ENCODE measurements at places on chromosomes 2 and 18.

- no peak for DNase-seq
These were observed 52.5 kb downstream of the CDH2 start for GRCh38 chr18:28124131-28125029.

- DNase-seq, result no peak
These were observed 460.0 kb downstream of the IRS1 start for GRCh38 chr2:226339616-226340015.

DNA sequence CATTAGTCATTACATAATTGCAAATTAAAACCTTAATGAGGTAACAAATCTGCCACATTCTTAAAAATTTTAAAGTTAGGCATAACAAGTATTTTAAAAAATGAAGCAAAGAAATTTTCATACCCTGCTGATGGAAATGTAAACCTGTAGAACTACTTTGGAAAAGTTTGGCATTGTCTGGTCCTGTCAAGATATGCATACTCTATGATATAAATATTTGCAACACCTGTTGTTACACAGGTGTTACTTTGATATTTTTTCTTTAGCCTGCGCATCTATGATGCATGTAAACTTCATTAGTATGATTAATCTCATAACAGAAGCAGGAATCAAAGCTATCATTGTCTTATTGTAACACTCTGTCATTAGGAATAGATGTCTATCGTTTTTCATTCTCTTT, 634.3 kb downstream of the TRIB2 start:
- DNase-seq, result no peak

- no peak for DNase-seq
These were observed 76.9 kb upstream of the AGAP1 start for GRCh38 chr2:235416858-235417499.

DNA sequence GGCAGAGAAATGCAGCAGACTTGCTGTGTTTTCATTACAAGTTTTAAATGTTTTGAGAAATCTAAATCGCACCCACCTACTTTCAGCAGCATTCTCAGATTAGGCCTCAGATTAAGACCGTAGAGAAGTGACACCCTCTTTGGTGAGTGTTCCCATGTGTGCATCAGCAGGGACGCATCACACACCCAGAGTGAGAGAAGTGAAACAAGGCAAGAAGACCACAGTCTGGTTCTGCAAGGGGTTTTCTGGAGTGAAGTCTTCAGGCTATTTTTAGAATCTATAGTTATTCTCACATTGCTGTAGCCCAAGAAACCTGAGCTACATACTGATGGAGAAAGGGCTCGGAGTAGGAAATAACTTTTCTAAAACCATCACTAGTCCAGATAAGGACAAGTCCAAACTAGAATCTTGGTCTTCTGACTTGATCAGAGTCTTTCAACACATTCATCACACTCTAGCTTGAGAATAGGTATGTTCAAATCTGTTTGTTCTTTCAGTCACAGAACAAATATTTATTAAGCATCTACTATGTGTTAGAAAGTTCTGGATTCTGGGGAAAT, 1216.6 kb upstream of the PIK3C3 start:
- DNase-seq, result no peak

- DNase-seq, result peak; percentile 36
These were observed 59.4 kb upstream of the SH3RF3 start for GRCh38 chr2:109069331-109070194.

- peak; percentile 75 for DNase-seq
These were observed 6.2 kb upstream of the TMEM87B start for GRCh38 chr2:112048887-112049286.

DNA sequence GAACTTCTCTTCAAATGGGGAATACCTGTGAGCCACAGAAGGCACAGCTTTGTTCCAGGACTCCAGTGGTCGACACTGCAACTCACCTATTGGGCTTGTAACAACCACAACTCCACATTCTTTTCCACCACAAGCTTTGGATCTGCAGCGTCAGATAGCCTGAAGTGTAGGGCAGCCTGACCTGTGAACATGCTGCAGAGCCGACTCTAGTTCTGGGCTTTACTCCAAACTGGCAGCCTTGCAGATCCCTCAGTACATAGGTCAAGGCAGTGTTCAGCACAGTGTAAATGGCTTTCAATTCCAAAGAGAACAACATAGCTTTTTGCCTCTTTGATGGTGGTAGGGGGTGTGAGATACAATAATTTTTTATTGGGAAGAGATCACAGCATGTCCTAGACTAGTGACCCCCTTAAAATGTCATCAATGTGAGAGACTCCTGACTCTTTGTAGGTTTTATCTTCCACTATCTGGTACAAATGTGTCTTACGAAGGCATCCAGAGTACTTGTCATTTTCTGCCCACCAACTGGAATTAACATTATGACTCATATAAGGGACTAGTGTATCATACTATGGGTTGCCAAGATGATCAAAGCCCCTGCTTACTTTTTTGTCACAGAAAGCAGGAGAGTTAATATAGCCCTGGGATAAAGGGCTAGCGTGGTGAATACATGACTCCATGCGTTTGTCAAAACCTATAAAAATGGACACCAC, 149.8 kb downstream of the COPS8 start:
- peak; percentile 69 for DNase-seq

DNA sequence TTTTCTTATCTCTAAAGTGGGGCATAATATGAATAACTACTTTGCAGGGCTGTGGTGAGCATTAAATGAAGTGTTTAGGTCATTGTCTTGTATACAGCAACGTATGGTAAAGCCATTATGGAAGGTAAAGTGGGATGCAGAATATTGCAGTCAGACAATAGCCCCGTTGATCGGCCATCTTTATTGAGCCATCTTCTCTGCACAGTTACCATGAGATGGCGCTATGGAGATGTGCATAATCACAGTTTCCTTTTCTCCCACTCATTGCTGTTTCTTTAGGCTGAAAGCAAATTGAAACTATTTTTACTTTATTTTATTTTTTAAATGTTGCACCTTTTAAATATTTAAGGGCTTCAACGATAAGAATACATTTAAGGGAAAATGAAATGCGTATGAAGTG, 108.9 kb downstream of the THSD7B start:
- peak; percentile 33 for DNase-seq

DNA sequence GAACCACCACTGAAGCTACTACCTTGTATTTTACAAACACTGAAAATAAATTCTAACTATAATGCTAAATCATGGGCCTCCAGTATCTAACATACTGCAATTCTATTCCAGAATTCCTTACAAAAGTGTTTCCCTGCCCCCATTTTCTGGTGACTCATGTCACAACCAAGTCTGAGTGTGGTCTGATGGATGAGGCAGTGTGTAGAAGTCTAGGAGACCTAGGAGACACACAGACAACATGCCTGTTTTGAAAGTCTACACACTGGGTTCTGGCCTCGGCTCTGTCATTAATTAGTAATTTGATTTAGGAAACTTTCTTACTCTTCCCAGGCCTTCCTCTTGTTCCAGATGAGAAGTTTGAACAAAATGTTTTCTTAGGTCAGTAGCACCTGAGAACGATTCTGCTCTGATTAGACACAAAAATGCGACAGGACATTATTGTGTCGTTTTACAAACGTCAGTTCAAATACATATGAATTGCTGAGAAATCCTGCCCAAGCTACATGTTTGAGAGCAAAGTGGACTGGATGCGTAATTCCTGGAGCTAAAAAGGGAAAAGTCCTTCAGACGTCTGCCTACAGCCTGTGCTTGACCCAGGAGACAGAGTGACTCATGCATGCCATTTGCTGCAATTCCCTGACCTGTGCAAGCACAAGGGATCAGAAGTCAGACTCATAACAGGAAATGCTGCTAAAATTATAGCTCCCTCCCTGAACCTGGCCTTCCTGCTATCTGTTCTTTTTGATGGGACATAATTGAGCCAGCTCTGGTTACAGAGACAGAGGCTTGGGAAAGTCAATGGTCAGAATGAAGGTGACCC, 494.4 kb downstream of the SOX11 start:
- DNase-seq, result peak; percentile 20

- DNase-seq, result peak; percentile 66
These were observed 22.9 kb downstream of the COLEC12 start for GRCh38 chr18:477565-477964.

DNA sequence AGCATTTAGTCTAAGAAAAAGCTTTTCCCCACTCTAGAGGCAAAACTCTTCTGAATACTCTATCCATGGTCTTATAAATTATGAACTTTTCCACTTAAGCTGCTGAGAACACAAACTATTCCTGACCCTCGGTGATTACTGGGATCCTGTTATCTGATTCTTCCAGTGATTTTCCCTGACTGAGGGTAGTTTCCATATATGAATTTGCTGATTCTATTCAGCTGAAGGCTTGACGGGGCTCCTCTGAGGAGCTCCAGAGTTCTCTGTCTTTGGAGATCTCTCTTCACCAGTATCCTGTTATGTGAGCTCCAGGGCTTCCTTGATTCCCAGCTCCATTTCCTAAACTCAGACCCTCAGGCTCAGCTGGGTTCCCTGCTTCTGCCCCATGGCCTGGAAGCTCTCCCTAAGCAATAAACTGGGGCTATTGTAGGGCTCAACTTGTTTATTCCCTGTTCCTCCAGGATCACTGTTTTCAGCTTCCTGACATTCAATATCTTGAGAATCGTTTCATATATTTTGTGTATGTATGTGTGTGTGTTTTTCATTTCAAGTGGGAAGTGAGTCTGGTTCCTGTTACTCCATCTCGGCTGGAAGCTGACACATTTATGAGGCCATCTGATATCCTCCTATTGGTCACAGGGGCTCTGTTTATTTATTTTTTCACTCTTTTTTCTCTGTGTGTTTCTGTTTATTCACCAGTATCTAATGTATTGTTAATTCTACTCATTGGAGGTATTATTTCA, 78.2 kb downstream of the ARHGAP28 start:
- no peak for DNase-seq

GRCh38 chr2:98893911-98894321, 42.1 kb downstream of the CRACDL start:
- no peak for DNase-seq

GRCh38 chr2:151106805-151107506, 154.7 kb downstream of the RBM43 start:
- DNase-seq, result peak; percentile 9

- no peak for DNase-seq
These were observed 83.1 kb downstream of the SOCS6 start for GRCh38 chr18:70371908-70372307.

- no peak for DNase-seq
These were observed 162.2 kb downstream of the FIGN start for GRCh38 chr2:163573652-163574051.

DNA sequence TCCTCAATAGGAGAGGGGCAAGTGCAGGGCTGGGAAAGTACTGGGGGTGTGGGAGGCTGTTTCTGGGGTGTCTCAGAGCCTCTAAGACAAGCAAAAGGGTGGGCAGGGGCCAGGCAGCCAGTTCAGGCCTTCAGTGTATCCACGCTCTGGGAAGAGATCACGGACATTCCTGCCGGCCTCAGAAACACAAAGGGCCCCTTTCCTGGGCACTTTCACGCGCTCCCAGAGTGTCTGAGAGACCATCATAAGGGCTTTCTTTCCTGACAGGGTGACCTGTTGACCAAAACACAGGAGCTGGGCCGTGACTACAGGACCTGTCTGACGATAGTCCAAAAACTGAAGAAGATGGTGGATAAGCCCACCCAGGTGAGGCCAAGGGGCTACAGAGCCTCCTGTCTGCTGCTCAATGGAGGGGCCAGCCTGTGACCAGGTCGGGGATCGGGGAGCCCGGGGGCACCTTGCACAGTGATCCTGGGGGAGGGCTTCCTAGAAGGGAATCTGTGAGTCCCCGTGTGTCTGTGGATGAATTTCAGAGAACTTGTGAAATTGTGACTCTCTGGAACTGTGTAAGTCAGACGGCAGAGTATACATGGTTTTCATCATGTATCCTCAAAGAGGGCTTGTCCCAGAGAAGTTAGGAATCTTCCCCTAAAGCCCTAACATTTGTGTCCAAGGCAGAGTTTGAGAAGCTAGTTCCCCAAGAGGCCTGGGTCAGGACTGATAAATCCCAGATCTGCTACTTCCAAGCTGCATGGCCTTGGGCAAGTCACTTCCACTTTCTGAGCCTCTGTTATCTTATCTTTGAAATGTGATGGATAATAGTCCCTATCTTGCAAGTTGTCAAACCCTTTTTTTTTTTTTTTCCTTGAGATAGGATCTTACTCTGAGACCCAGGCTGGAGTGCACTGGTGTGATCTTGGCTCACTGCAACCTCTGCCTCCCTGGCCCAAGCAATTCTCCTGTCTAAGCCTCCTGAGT, 1.8 kb downstream of the GNLY start:
- no peak for DNase-seq

GRCh38 chr2:165637396-165637795, 156.7 kb downstream of the GALNT3 start:
- DNase-seq, result no peak

- no peak for DNase-seq
These were observed 192.8 kb upstream of the ZNF521 start for GRCh38 chr18:25544546-25545287.

GRCh38 chr18:45416168-45416567, 199.1 kb upstream of the SLC14A2 start:
- no peak for DNase-seq

DNA sequence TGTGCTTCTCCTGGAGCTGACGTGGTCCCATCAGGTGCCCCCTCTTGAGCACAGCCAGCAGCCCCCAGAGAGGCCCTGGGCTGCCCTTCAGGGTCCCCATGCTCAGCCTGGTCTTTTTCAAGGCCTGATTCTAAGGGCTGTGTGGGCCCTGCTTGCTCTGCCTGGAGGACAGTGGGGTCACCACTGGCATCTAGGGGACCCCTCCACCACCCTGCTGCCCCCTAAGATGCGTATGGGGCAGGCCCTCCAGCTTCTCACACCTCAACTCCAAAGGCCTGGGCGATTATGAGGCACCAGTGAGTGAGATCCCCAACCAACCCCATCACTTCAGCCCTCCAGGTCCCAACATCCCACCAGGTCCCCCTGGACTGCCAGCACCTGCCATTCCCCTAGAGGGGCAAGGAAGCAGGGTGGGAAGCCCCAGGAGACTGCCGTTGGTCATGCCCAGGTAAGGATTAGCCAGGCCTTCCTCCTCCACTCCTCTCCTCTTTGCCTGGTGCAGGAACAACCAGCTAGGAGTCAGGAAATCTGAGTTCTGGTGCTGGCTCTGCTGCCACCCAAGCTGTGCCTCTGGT, 114.4 kb downstream of the SMAD7 start:
- no peak for DNase-seq

DNA sequence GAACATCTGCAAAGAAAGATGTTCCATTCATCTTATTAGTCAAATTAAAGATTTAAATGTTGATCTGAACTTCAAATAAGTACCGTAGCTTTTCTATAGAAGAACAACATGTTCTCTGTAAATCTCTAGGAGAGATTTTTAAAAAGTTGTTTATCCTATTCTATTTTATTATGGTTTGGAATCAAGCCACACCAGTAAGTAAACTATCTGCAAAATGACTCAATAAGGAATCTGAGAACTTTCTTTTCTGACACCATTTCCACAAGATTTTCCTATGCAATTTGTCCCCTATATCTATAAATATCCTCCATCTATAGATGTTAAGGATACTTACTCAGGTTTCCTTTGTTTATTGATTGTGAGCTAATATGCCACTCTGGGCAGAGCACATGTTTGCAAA, 736.6 kb downstream of the CBLN2 start:
- no peak for DNase-seq

- DNase-seq, result no peak
These were observed 41.4 kb upstream of the EPG5 start for GRCh38 chr18:46008531-46008930.

- no peak for DNase-seq
These were observed 19.2 kb upstream of the SIGLEC15 start for GRCh38 chr18:45806226-45806625.
